ENCODE measurements at places on chromosomes 3 and 15. TPM values are rescaled to one million over a fixed set of nuclear protein-coding genes. Genes with fewer than 3 reads are reported as not detected.

APPL1 gene
- total RNA-seq: 29.7 TPM

CAMP gene
- not detected for total RNA-seq

DNA sequence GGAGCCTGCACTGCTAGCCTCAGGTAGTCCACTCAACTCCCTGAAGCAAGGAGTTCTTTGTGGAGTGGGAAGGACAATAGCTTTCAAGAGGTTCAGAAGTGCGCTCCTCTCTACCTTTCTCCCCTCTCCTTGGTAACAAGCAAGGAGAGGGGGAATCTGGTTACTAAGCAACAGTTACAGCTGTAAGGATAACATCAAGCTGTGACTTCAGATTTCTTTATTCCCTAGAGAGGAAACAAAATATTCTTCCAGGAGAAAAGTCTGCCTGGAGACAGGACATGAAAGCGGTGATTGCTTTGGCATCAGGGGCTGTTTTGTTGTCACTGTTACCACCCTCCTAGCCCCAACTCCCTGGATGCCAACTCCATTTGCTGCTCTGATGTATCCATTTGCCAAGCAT lies 70.4 kb downstream of the TRANK1 start:
- no peaks in the 10 kb centered on the region for H3K36me3 ChIP-seq
- no peak overlapping the region for H3K27ac ChIP-seq
- H3K27me3 ChIP-seq: no peaks in the 10 kb centered on the region
- DNase-seq: no peak

GRCh38 chr15:66188464-66188863 lies 65.1 kb downstream of the MEGF11 start:
- no peak overlapping the region for H3K4me3 ChIP-seq
- no peak overlapping the region for H3K27ac ChIP-seq
- no peaks in the 10 kb centered on the region for H3K4me1 ChIP-seq
- no peak for DNase-seq
- peaks cover 10% of the 10 kb centered on the region for H3K27me3 ChIP-seq
- H3K36me3 ChIP-seq: no peaks in the 10 kb centered on the region

- H3K27me3 ChIP-seq: peaks cover 7% of the 10 kb centered on the region
- H3K36me3 ChIP-seq: no peaks in the 10 kb centered on the region
- H3K27ac ChIP-seq: no peak overlapping the region
- DNase-seq: no peak
- H3K4me3 ChIP-seq: no peak overlapping the region
- peaks cover 7% of the 10 kb centered on the region for H3K4me1 ChIP-seq
Observed at GRCh38 chr15:75733761-75734651, 21.4 kb upstream of the CSPG4 start.

GRCh38 chr15:63928185-63928842 lies 94.6 kb upstream of the HERC1 start:
- no peaks in the 10 kb centered on the region for H3K36me3 ChIP-seq
- H3K4me3 ChIP-seq: no peak overlapping the region
- no peak overlapping the region for H3K27ac ChIP-seq
- no peaks in the 10 kb centered on the region for H3K4me1 ChIP-seq
- peaks cover 4% of the 10 kb centered on the region for H3K27me3 ChIP-seq

- no peaks in the 10 kb centered on the region for H3K27me3 ChIP-seq
- no peaks in the 10 kb centered on the region for H3K4me1 ChIP-seq
- no peak overlapping the region for H3K27ac ChIP-seq
- H3K4me3 ChIP-seq: no peak overlapping the region
- H3K36me3 ChIP-seq: no peaks in the 10 kb centered on the region
- no peak for DNase-seq
Observed at GRCh38 chr3:142664311-142664710, 59.5 kb upstream of the TRPC1 start.
